ENCODE measurements at places on chromosomes 4 and X. TPM values are rescaled to one million over a fixed set of nuclear protein-coding genes. Genes with fewer than 3 reads are reported as not detected.

Gene SHISA3
- 0.21 TPM for total RNA-seq

Gene TMEM187
- total RNA-seq = 12.4 TPM

Gene FRG2
- not detected for total RNA-seq

Gene SHROOM2
- total RNA-seq = 13.0 TPM

Gene ETDB
- total RNA-seq = not detected

Gene APELA
- total RNA-seq = not detected

Gene KIF4A
- total RNA-seq = 9.3 TPM

Gene ADGRL3
- 0.19 TPM for total RNA-seq

Gene UFSP2
- total RNA-seq = 33.5 TPM

Gene RPS3A
- total RNA-seq = 2,733 TPM

Gene NAA11
- not detected for total RNA-seq

Gene GABRQ
- total RNA-seq = under 0.01 TPM

Gene RTL9
- total RNA-seq = 0.09 TPM

Gene ASB5
- not detected for total RNA-seq

Gene AWAT2
- total RNA-seq = not detected

Gene ADH1B
- not detected for total RNA-seq

Gene XAGE1A
- total RNA-seq = not detected

Gene STATH
- not detected for total RNA-seq

Gene GAGE2A
- total RNA-seq = not detected

Gene ZNF157
- 0.14 TPM for total RNA-seq

Gene GAGE12D
- total RNA-seq = not detected

Gene GABRG1
- total RNA-seq = not detected

Gene TMEM184C
- total RNA-seq = 16.5 TPM

Gene NHSL2
- total RNA-seq = 0.07 TPM

Gene METAP1
- total RNA-seq = 73.8 TPM

Gene LDOC1
- total RNA-seq = 6.2 TPM

Gene GCNA
- total RNA-seq = 1.6 TPM

Gene MAGEA8
- total RNA-seq = not detected

Gene SPATA18
- total RNA-seq = 3.5 TPM

Gene NKX3-2
- total RNA-seq = not detected

Gene USO1
- total RNA-seq = 47.8 TPM

Gene MMRN1
- not detected for total RNA-seq

Gene MTNR1A
- 0.21 TPM for total RNA-seq

Gene CLGN
- not detected for total RNA-seq

Gene PRDX4
- 179 TPM for total RNA-seq

Gene ABLIM2
- 0.23 TPM for total RNA-seq

Gene HTN3
- not detected for total RNA-seq

Gene TCP11X2
- total RNA-seq = not detected

Gene LYAR
- total RNA-seq = 28.7 TPM

Gene RNF128
- 9.2 TPM for total RNA-seq

Gene ZDHHC15
- total RNA-seq = not detected

Gene SPARCL1
- not detected for total RNA-seq

Gene PDE5A
- 2.5 TPM for total RNA-seq

Gene OTC
- total RNA-seq = not detected

Gene RHOXF2
- total RNA-seq = not detected

Gene FGFBP2
- not detected for total RNA-seq

Gene ERCC6L
- total RNA-seq = 5.8 TPM

Gene HSFX1
- 0.05 TPM for total RNA-seq

Gene DCAF4L1
- total RNA-seq = 0.21 TPM

Gene GASK1B
- total RNA-seq = 3.2 TPM

Gene TRIM60
- not detected for total RNA-seq

Gene FREM3
- total RNA-seq = not detected

Gene GPC4
- 3.3 TPM for total RNA-seq

Gene LRIT3
- not detected for total RNA-seq

Gene SPINK2
- total RNA-seq = not detected

Gene SMARCA1
- 19.4 TPM for total RNA-seq

Gene MAGEC2
- total RNA-seq = not detected

Measured in airway epithelial cell (primary cell).